ENCODE measurements at places on chromosomes 2 and 18.

- DNase-seq: no peak
Measured at GRCh38 chr2:7826656-7827055, 855.2 kb upstream of the ID2 start.

DNA sequence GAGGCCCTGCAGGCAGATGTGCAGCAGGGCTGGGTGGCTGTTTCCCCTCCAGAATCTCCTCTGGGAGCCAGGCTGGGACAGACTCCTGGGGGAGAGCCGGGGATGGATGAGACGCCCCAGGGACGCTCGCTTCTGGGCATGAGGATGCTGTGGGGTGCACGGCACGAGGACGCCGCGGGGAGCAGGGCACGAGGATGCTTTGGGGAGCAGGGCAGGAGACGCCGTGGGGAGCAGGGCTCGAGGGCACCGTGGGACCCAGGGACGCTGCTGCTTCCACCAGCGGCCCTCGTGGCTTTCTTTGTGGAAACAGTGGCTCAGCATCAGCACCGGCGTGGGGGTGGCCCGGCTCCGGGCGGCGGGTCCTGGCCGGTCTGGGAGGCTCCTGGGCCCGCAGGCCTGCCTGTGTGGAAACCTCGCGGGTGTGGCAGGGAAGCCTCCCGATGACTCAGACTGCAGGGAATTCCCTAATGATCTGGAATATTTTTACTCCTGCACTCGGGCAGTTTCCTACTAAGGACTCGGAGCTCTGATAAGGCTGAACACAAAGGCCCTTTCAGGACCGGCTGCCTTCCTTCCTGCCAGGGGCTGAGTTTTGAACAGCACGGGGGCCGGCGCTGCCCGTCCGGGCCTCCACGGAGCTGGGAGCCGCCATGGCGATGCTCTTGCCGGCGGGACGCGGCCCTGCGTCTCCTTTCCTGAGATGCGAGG, 62.6 kb downstream of the NFATC1 start:
- no peak for DNase-seq

DNA sequence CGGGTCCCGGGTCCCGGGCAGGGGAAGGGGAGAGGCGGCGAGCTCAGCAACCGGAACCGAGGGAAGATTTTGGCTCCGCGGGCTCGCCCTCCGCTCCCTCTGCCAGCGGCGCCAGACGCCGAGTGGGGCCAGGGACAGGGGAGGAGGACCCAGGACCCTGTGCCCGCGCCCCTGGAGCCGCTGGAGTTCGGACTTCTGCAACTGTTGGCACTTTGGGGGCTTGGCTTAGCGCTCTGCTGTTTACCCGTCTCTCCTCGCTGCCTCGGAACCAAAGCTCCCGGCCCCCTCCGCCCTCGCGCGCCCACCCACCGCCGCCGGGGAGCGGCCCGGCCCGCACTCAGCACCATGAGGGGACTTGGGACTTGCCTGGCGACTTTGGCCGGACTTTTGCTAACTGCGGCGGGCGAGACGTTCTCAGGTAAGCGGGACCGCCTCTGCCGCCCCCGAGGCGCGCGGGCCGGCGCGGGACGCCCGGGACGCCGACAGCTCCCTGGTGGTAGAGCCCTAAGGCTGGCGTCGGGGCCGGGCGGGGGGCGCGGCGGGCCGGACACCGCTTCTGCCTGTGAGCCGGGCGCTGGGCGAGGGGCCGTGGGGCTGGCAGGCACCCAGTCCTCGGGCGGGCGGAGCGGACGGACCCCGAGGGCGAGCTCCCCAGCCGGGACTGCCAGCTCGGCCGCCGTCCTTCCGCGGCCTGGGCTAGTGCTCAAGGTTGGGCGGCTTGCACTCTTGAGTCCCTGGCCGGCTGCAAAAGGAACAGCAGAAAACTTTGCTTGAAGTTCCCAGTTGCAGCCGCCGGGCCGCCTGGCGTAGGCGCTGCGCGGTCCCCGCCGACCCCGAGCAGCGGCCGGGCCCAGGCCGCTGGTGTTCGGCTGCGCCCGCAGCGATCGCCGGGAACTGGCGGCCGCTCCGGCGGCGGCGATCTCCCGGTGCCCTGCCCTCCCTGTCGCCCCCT, 634 bp downstream of the PTPRM start:
- DNase-seq: no peak

DNA sequence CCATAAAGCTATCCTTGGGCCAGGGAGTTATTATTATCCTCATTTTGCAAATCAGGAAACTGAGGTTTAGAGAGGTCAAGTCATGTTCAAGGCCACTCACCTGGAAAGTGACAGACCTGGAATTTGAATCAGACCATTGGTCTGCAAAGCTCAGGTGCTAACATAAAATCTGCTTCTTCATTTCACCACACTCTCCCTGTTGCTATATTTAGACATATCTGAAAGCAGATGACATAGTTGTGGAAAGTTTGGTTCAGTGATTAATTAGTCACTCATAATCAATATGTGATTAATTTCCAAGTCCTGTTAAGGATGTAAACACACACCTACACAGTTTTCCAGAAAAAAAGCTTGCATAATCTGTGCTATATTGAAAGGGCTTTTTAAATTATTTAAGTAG, 57.4 kb downstream of the LINC00305 start:
- no peak for DNase-seq

- DNase-seq: no peak
Measured at GRCh38 chr18:48397021-48397420, 12.2 kb downstream of the ZBTB7C start.

GRCh38 chr18:77127769-77128671, 4.6 kb downstream of the MBP start:
- peak; percentile 79 for DNase-seq

DNA sequence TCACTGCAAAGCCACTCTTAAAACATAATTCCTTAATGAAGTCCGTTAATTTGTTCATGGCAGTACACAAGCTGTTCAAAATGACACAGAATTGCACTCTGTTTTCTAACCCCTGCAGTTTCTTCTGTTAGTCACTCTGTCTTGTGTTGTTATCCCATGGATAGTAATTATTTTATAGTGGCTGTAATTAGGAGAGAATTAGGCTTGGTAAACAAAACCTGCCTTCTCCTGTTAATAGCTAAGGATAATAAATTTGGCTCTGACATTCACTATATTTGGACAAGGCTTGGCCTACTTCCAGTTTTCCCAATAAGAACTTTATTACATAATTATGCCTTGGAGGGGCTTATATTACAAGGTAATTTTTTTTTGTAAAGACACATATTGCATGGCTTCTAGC, 330.3 kb upstream of the FIGN start:
- no peak for DNase-seq

- no peak for DNase-seq
Measured at GRCh38 chr2:72278046-72278445, 130.4 kb upstream of the CYP26B1 start.

DNA sequence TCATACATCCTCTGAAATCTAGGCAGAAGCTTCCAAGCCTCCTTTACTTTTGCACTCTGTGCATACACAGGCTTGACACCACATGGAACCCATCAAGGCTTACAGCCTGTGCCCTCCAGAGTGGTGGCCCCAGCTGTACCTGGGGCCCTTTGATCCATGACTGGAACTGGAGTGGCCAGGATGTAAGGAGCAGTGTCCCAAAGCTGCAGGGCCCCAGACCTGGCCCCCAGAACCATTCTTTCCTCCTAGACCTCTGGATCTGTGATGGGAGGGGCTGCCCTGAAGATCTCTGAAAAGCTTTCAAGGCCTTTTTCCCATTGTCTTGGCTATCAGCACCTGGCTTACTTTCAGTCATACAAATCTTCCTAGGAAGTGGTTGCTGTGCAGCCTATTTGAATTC, 63.1 kb upstream of the NOL4 start:
- DNase-seq: no peak

GRCh38 chr2:124704071-124704925, 679.2 kb downstream of the CNTNAP5 start:
- DNase-seq: no peak

- DNase-seq: no peak
Measured at GRCh38 chr2:20652673-20653575, 2.0 kb upstream of the HS1BP3 start.

DNA sequence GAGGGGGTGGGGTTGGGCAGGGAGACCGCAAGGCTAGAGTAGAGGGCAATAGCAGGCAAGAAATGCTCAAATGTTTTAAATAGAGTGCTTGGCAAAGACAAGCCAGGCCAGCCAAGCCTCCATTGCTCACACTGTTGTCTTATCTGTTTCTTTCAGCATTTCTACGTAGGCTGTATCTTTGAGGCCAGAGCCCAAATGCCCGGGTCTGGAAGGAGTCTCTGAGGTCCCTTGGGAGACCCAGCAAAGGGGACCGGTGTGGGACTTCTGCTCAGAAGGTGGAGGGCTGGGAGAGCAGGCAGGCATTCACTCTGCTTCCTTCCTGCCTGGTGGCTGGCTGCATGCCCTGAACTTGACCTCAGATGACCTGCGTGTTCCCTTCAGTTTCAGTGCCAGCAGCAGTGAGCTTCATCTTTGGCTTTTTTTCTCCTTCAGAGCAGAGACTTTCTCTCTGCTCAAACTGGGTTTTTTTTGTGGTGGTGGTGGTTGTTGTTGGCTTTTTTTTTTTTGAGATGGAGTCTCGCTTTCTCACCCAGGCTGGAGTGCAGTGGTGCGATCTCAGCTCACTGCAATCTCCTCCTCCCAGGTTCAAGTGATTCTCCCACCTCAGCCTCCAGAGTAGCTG, 13.7 kb upstream of the TET3 start:
- DNase-seq: peak; percentile 62

DNA sequence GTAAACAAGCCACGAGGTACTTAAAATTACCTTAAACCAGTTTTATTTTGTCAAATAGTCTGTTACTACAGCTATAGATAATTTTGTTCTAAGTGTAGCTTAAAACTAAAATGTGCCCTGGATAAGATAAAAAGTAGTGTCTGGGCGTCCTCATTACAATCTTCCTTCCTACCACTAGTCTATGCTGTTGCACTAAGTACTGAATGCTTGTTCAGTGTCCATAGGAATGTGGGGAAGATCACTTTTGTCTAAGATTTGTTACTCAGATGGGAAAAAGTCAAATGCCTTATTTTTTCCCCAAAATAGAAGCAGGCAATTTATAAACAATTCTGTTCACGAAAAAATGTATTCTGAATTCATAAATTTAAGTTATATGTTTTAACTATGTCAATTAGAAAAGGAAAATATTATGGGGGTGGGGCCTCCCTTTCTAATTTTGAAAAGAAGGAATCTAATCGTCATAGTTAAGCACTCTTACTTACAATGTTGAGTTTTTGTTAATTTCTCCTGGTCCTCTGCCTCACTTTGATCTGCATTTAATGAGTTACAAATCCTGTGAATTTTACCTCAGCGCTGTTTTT, 140.4 kb upstream of the VRK2 start:
- DNase-seq: peak; percentile 24

DNA sequence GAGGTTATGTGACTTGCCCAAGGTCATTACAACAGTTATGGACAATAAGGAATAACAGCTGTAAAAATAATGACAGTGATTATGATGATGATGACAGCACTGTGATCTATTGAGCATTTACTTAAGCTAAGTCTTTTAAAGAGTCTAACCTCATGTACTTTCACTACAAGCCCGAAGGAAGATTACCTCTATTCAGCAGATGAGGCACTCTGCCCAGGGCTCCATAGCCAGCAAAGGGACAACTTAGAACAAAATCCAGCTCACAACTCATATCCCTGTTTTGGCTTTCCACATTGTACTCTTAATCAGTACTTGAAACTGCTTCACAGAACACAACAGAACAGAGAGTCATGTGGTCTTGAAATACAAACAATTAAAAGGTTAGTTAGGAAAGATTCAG, 290.2 kb downstream of the ZNF385B start:
- no peak for DNase-seq

- no peak for DNase-seq
Measured at GRCh38 chr2:147641651-147642050, 203.2 kb upstream of the ACVR2A start.

- no peak for DNase-seq
Measured at GRCh38 chr2:222568865-222569264, 87.0 kb downstream of the FARSB start.

DNA sequence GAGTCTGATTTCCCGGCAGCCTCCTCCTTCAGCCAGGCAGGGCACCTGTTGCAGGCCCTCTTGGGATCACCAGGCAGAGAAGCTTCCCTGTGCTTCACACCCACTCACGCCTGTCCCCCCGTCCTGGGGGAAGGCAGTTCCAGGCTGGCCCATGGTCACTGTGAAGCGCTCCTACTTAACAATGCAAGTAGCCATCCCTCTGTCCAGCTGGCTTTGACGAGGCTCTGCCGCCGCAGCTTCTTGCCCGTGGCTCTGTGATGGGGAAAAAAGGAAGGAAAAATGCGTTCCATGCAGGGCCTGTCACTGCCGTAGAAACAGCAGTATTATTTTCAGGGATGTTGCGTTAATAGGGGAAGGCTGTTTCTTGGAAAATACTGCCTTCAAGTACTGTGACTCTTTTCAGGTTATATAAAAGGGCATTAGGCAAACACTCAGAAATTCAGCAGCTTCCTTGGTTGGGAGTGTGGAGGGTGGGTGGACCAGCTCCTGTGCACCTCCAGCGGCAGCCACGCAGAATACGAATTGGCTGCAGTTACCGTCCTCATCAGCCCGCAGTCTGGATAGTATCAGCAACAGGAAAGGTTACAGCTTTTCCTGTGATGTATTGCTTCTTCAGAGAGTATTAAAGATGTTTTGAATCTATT, 232.3 kb downstream of the KLHL29 start:
- DNase-seq: no peak

GRCh38 chr2:102092535-102092934, 50.0 kb upstream of the IL1R1 start:
- no peak for DNase-seq

DNA sequence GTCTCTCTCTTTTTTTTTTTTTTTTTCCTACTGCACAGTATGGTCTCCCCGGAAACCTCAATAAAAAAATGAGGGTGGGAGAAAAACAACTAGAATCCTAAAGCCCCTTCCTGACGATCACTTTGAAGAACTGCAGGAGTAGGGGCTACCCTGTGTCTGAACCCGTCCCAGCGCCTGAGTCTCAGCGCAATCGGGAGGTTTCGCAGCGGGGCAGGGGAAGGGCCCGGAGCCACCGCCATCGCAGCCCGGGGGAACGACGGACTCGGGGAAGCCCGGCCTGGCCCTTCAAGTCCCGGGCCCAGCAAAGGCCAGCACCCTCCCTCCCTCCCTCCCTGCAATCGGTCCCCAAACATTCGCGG, 411 bp downstream of the NARS1 start:
- DNase-seq: no peak

DNA sequence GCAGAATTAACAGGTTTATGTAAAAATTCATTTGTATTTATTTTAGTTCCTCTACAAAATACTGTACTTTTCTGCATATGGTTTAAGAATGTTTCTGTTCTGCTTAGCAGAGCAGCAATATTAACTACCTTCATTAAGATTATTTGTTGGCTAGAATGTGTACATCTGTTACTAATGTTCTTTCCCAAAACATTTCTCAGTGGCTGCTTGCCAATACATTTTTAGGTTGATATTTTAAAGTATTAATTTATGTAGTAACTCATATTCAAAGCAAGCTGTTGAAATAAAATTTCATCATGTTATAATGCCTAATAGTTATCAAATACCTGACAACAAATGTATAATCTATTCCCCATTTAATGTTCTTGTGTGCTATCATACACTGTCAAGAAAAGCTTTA, 40.3 kb downstream of the PRKD3 start:
- DNase-seq: no peak
